ENCODE measurements at places on chromosomes 1 and 21.

DNA sequence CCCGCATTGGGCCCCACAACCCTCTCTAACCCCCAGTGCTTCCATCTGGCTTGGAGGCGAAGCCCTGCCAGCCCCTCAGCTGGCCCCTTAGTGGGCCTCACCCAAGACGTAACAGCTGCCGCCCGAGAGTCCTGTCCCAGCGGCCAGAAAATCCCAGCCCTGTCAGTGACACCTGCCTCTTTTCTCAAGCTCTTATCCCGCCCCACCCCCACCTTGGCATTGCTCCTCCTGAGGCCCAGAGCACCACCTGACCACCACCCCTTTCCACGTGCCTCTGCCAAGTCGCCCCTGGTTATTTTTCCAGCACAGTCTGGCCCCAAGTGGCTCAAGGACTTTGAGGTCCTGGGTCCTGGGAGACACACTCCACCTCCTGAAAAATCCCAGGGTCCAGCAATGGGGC is 5.9 kb upstream of the CTRC start:
- no peak for DNase-seq

DNA sequence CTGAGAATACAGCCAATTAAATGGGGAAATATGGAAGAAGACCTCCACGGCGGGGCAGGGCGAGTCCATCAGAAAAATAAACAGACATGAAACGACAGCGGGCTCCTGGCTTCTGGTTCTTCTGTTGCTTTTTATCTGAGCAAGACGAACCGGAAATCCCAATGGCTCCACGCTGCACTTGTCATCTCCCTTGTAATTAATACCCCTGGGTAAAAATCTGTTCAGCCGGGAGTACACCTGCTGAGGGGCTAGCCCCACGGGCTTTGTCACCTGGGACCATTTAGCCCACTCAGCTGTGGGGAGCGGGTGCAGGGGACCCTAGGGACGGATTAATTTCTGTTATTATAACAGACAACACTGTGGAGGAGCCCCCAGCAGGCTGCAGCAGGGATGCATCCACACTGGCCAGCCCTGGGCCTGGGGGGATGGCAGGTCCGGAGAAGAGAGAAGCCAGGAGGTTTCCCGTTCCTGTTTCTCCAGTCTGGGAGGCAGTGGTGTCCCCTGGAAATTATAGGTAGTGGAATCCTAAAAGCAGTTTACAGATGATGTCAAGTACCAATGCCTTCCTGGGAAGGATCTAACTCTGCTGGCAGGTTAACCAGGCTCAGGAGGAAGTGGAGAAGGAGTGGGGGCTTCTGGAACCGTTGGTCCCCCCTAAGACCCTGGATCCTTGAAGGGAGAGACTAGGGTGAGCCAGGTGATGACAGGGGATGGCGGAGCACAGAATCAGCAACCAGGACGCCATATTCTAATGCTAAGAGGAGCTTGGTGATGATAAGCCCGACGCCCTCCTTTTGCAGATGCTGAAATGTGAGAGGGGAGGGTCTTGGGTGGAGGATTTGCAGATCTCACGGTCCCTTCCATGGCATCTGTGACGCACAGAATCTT is 566.1 kb downstream of the PTPRU start:
- no peak for DNase-seq

- DNase-seq = no peak
These were observed 36.5 kb downstream of the LGALS8 start for GRCh38 chr1:236560213-236560771.

DNA sequence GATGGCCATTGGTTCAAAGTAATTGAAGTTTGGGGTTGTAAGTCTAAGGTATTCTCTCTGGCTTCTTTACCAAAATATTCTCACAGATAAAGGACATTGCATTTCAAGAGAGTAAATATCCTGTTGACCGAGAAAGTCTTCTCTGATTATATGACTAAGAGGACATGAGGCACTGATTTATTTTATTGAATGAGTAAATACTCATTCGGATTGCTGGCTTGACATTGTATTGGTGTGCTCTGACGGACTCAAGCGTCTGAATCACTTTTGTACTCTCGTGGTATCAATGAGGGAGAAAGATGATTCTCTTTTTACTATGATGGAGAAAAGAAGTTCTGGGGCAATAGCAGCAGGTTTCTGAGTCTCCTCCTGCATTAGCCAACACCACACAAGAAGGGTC is 205.3 kb upstream of the RRP15 start:
- DNase-seq = no peak

DNA sequence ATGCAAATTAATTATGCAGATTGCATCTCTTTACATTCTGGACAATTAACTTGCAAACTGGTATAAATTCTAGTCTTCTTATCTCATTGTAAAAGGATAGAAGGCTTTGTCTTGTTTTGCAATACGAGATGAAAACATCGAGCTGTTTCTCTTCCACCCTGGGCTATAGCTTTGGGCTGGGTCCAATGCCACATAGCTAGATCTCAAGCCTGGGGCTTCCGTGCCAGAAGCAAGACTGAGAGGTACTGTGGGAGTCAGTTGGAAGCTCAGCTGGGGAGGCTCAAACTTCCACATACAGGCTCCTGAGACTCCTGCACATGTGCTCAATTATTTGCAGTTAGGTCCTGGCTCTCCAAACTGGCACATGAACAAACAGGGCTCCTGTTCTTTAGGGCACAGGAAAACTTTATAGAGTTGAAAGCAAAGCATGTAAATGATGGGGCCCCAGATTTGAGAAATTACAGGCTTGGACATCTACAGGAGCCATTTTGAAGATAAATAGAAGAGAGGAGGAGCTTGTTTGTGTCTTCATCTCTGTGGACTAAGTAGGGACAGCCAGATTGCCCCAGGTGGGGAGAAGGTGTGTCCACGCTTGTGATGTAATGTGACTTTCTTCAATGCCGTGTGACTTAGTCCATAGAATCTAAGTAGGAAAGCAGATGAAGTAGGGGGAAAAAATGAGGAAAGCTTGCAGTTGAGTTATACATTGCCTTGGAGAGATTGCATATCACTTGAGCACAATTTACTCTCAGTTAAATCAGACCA is 65.9 kb upstream of the SIPA1L2 start:
- DNase-seq = no peak

DNA sequence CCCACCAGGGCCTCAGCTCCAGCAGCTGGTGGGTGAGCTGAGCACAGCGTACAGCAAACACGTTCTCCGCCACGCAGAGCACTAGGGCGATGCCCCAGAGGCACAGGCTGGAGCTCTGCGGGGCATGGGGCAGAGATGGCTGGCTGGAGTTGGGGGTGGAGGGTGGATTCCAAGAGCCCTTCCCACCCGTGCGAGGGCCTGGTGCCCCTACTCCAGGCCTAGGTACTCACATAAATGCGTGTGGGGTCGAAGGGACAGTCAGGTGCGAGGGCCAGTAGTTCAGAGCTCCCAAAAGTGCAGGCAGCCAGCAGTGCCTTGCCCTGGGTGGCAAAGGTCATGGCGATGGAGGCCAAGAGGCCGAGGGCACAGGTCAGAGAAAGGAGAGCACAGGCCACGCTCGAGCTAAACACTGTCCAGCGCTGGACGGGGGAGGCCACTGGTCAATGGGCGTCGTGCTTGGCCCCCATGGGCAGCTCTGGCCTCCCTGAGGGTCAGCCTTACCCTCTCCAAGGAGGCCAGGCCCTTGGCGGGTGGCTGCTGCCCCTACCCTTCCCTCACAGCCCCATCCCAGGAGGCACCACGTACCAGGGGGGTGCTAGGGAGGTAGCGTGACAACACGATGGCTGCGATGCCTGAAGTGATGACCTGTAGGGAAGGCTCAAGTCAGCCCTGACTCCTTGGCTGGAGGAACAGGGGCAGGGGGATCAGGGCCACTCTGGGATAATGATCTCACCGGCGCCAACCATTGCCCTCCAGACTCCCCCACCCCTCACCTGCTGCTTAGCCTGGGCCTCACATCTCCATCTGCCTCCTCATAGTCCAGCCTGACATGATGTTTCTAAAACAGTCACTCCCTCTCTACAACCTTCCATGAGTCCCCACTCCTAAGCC is 5.6 kb downstream of the TMEM54 start:
- no peak for DNase-seq

- DNase-seq = no peak
These were observed 56.4 kb downstream of the TGFB2 start for GRCh38 chr1:218401441-218401997.

GRCh38 chr1:55375617-55376258 is 160.6 kb upstream of the USP24 start:
- DNase-seq = no peak

Measured in BJ (cell line).